ENCODE measurements at places on chromosomes 12 and 14.

DNA sequence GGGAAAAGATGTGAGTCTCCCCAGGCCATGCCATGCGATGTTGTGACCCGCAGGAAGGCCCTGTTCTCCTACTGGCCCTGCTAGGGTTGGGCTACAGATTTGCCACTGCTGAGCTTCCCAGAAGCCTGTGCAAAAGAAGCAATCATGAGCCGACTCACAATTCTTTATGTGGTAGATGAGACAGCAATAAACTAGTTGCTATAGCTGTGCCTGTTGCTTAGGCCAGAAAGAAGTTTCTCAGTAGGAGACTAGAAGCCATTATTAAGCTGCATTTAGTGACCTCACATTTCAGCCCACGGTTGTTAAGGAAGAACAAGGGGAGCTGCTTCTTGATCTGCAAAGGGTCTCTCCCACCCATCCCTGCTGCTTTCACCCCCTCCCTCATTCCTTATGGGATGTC is 239.4 kb upstream of the CRY1 start:
- DNase-seq, result no peak

DNA sequence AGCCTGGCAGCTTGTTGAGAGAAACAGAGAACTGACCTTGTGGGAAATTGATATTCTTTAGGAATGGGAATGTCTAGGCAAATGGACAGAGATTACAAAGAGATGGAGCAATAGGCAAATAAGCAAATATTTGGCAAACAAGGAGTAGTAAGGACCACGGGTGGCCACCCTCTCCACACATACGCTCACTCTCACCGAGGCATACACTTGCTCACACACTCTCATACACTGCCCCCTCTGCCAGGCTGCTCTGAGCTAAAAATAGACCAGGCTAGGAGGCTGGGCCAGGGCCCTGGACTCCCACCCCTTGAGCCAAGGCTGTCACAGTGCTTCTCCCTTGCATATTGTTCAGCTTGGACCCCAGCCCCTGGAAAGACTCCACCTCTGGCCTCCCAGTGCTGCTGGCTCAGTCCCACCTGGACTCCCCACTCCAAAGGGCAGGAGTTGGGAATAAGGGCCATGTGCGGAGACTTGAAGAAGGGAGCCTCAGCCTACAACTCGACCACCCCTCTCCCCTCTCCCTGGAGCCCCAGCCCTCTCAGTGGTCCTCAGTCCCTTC is 1.1 kb downstream of the PPP1R1A start:
- DNase-seq, result peak; percentile 74

GRCh38 chr12:108102363-108102762 is 26.7 kb upstream of the WSCD2 start:
- no peak for DNase-seq

DNA sequence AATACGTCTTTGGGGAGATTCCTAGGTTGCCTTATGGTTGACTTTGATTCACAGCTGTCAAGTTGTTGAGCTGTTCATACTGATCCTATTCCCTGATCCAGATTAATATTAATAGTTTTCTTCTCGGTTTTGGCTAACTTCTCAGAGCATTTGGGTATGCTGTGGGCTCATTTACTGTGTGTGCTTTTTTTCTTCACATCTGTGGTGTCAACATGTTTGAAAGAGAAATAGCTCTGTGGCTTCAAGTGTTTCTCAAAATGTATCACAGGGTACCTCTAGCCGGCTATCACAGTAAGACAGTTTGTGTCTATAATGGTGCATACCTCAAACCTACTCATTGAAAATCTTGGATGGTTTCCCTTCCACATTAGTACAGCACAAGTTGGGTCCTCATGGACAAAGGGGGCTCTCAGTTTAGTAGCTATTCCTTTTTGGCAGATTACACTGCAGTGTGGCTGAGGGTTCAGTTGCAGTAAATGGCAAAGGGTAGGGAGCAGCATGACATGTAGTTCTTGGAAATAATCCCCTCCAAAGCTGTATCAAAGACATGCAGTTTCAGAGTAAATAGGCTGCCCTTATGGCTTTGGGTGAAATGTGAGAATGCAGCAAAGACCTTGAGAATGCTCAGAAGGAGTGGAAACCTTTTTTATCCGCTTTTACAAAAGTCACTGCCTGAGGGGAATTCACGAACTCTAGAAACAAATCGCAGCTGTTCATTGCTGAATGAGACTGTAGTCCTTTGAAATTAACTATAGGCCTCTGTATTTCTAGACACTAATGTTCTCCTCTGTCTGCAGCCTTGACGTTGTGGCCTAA is 102.4 kb upstream of the ATF1 start:
- no peak for DNase-seq

DNA sequence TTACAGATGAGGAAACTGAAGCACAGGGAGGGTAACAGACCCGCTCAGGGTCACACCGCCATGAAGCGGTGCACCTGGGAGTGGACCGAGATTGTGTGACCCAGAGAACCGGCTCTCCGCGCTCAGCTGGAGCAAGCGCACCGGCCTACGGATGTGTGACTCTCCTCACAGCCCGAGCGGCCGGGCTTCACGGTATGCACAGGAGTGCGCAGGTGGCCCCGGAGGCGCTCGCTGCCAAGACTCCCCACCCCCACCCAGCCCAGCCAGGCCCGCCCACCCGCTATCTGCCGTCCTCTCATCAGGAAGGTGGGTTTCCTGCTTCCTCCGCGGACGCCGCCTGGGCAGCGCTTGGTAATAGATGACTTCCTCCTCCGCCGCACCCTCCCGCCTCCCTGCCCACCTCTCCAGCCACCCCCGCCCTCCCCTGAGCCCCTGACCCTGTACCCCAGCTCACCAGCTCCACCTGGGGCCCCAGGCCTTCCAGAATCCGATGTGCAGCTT is 110.7 kb downstream of the NCOR2 start:
- peak; percentile 60 for DNase-seq

DNA sequence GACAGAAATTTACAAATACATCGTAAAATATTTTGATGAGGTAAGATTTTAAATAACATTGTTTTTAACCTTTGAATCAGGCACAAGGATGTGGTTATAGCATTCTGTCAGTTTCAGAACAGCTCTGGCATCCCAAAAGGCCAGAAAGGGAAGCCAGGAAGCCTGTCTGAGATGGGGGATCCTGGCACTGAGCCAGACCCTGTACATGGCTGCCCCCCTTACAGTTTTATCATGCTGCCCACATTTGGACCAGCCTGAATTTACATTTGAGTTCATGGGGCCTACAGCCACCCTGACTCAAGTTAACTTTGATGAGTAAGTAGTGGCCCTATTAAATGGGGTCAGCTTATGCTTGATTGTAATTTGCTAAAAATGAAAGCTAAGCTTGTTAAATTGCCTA is 155.6 kb downstream of the PLXNC1 start:
- no peak for DNase-seq

GRCh38 chr12:101653503-101653902 is 43.9 kb upstream of the CHPT1 start:
- peak; percentile 42 for DNase-seq

DNA sequence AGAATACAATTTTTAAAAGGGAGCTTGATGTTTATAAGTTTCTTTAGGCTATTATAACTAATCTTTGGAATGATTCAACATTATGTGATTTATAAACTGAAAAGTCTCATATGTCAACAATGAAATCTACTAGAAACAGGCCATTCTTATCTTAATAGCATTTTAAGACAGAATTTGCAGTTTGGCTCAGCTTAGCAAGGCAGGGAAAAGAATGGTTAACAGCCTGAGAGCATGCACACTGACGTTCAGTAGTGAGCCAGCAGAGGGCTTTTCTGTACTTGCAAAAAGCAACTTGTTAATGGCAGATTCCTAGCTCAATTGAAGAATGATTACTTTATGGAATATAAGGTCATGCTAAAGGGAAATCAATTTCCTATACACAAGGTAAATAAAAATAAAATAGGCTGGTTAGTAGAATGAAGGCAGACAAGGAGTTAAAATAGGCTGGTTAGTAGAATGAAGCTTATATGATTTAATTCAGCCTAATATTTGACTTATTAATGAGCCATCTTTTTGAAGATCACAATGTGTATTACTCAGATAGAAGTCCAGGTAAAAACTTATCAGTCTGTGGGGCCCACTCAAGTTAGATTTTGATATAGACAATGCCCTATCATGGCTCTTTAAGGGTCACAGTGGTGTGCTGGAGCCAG is 95.9 kb downstream of the OTOGL start:
- peak; percentile 81 for DNase-seq

- no peak for DNase-seq
These were observed 465.2 kb downstream of the SOX5 start for GRCh38 chr12:23484238-23484637.

GRCh38 chr14:77613201-77613600 is 3.2 kb downstream of the SPTLC2 start:
- DNase-seq, result no peak

- DNase-seq, result peak; percentile 46
These were observed 15.4 kb downstream of the RAB35 start for GRCh38 chr12:120101182-120101581.

DNA sequence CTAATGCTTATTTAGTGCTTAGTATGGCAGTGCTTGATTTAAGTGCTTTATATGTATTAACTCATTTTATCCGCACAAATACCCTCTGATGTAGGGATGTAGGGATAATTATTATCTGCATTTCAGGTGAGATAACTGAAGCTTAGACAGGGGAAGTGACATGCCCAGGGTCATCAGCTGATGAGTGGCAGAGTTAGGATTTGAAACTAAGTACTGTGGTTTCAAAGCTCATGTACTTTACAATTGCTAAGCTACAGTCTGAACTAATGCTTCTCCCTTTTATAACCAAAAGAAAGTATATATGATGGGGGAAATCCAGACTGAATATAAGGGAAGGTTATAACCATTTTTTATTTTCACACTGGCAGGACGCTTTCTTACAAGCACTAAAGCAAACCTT is 229.6 kb upstream of the NAV3 start:
- no peak for DNase-seq

- DNase-seq, result no peak
These were observed 34.1 kb downstream of the CYP46A1 start for GRCh38 chr14:99718031-99718810.

- no peak for DNase-seq
These were observed 146.4 kb upstream of the FOXN3 start for GRCh38 chr14:89563471-89563870.

All from stomach (tissue), 19 donors.